ENCODE measurements at places on chromosomes 2 and 18. TPM values are rescaled to one million over a fixed set of nuclear protein-coding genes. Genes with fewer than 3 reads are reported as not detected.

GRCh38 chr18:61388010-61388409 is 54.8 kb downstream of the CDH20 start:
- DNase-seq = no peak

DNA sequence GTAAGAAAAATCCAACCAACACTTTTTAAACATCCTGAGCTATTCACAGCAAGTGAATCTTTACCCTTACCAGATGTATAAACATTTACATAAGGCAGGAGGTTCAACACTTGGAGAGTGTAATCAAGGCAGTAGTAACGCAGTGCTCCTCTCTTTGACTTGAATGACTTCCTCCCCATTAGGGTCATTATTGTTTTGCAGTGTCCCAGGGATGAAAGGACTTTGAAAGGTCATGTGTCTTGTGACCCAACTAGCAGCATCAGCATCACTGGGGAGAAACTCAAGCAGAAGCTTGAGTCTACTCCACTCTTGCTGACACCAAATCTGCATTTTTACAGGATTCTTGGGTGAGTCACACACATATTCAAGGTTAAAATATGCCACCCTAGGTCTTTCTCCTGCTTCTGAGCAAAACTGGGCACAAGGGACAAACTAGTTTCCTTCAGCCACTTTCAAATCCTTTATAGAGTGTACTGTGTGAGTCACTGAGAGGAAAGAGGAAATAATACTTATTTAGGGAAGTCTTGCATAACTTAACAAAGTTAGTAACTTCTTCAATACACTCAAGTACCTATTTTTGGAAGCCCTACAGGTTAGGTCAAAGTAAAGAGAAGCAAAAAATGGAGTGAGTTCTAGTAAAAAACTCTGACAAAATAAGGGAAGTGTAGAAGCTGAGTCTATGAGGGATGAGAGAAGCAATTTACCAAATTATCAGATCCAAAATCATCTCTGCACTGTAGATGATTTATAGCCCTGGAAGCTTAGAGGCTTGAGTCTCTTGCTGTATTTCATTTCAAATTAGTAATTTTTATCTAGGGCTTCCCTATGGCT is 51.0 kb upstream of the EML4 start:
- no peak for DNase-seq

- no peak for DNase-seq
Measured at GRCh38 chr2:73850009-73850408, 21.2 kb downstream of the STAMBP start.

- peak; percentile 68 for DNase-seq
Measured at GRCh38 chr2:201127570-201127969, 11.6 kb downstream of the CFLAR start.

DNA sequence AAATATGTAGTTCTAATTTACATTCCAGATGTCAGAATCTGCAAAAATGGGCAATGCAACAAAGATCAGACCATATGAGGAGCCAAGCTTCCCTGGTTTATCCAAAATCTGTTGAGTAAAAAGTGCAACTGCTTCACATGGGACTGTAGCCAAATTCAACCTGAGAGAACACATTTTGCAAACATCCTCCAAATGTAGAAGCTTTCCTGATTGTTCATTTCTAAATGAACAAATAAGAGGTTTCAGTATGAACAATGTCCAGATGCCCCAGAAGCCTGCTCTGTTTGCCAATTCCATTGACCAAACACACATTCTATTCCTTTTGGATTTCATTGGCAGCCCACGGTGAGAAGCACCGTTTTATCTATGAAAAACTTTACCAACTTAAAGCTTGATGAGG is 117.9 kb upstream of the OSR1 start:
- no peak for DNase-seq

GRCh38 chr2:182584462-182584861 is 131.6 kb upstream of the DNAJC10 start:
- DNase-seq = no peak

GRCh38 chr18:33960417-33960816 is 264.3 kb downstream of the NOL4 start:
- no peak for DNase-seq

GRCh38 chr2:215881582-215881981 is 131.8 kb downstream of the MREG start:
- no peak for DNase-seq

- peak; percentile 20 for DNase-seq
Measured at GRCh38 chr2:176395273-176395854, 126.1 kb downstream of the MTX2 start.

DNA sequence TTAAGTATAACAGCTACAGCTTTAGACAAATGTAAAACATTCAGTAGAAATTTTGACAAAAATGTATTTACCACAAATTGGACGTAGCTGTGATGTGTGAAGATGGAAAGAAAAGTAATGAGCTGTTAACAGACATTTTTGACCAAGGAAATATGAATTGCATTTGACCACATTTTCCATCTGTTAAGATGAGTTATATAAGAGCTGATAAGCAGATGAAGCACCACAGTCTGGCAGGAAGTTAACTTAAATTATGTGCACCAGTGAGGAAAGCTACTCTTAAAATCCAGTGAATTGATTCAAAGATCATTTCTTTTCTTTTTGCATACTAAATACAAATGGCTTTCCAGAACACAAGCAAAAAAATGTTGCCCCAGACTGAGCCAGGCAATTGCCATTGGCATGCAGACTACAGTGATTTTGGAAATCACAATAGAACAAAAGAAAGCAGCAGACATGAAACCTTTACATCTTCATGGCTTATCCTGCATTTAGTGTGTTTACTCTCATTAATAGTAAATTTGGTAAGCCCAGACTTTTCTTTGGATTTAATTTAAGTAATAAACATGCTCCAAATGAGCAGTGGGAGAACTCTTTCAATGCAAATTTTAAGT is 493.7 kb downstream of the TMX3 start:
- no peak for DNase-seq

GRCh38 chr2:10119027-10119325 is 3.6 kb upstream of the RRM2 start:
- DNase-seq = no peak

- no peak for DNase-seq
Measured at GRCh38 chr18:9756933-9757470, 48.9 kb downstream of the RAB31 start.

- no peak for DNase-seq
Measured at GRCh38 chr18:51069885-51070284, 39.9 kb downstream of the SMAD4 start.

DNA sequence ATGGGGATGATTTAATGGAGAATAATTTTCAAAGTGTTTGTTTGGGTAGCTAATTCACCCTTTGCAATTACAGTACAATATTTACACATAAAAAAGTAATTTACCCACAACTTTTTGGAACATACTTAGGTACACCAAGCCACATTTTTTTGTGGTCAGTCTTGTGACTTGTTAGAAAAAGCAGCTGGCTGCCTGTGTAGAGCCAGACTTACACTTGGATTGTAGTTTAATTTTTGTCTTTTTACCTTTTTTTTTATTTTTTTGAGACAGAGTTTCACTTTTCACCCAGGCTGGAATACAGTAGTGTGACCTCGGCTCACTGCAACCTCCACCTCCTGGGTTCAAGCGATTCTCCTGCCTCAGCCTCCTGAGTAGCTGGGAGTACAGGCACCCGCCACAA is 45.4 kb downstream of the RALBP1 start:
- DNase-seq = no peak

- DNase-seq = no peak
Measured at GRCh38 chr2:186645999-186646398, 47.9 kb upstream of the FAM171B start.

DNA sequence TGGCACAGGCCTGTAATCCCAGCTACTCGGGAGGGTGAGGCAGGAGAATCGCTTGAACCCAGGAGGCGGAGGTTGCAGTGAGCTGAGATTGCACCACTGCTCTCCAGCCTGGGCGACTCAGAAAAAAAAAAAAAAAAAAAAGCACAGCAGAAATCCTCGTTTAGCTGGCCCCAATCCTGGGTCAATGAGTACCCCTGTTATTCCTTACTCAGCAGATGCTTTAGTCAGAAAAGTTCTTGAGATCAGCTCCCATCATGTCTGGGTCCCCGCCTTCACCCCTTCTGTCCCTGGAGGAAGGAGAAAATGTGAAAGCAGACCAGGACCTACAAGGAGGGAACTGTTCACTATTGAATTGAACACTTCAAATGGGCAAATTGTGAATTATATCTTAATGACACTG is 16.4 kb upstream of the KCNG3 start:
- DNase-seq = no peak

DNA sequence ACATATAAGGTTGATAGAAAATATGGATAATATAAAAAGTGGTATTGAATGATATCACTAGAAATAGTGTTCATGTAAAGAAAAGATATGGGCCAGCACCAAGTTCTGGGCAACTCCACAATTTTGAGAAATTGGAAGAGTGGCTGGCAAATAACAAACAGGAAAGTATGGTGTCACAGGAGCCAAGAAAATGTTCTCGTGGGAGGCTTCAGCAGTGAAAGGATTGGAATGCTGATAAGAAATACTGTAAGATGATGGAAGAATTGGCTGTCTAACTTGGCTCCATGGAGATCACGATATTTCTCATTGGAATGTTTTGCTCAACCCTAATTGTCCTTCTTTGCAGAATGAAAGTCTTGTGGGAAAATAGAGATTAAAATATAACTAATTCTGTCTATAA is 856.8 kb downstream of the DPP10 start:
- DNase-seq = no peak

DNA sequence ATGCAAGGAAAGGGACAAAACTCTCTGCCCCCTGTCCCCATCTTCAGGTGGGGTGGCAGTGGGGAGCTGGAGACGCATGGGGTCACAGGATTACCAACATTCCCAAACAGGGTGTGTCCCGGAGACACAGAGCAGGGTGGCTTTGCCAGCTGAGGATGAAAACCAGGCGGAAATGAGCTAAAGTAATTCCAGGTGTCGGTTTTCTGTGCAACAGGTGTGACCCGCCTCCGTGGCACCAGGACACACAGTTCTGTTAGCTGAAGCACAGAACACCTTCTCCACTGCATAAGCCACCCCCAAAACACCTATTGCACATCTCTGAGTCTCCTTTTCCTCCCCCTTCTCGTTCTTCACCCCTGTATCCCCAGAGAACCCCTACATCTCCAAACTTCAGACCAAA is 122.7 kb upstream of the GLI2 start:
- DNase-seq = no peak

DNA sequence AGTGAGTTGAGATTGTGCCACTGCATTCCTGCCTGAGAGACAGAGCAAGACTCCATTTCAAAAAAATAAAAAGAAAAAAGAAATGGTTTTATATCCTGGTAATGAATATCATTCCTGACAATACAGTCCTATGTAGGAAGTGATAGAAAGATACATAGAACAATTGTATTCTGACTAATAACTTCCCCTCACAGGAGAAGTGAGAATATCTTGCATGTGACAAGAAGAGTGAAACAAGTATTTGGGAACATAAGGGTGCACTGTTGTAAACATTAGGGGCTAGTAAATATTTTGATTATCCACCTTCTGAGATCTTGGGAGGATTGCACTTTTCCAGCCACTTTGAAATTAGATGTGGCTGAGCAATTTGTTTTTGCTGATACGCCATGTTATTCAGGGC is 40.7 kb downstream of the KLHL14 start:
- DNase-seq = peak; percentile 11

DNA sequence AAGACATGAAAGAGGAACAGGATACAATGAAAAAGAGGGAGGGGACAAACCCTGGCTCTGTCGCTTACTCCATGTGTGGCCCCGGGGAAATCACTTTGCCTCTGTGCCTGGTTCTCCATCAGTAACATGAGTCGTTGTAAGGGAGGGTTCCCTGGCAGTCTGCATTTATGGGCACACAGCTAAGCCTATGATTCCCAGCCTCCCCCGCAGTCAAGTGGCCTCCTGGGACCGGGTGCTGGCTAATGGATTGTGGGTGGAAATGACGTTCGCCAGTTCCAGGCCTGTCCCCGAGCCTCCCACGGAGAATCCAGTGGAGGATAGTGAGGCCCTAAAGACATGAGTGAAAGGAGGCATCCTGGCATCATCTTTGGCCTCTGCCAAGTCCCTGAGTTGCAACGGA is 42.7 kb downstream of the SFXN5 start:
- no peak for DNase-seq

- no peak for DNase-seq
Measured at GRCh38 chr2:172280571-172281361, 146.6 kb upstream of the ITGA6 start.

GRCh38 chr2:128108166-128108565 is 17.2 kb downstream of the UGGT1 start:
- DNase-seq = no peak

GRCh38 chr18:62485684-62486083 is 37.1 kb upstream of the ZCCHC2 start:
- DNase-seq = no peak

Gene LBX2
- 0.39 TPM for total RNA-seq

Gene ZNF2
- 8.1 TPM for total RNA-seq

Gene AMER3
- not detected for total RNA-seq

Gene LDLRAD4
- 6.7 TPM for total RNA-seq

Gene OR6B2
- not detected for total RNA-seq

Gene DTNA
- total RNA-seq = 1.9 TPM

Gene BBS5
- 1.4 TPM for total RNA-seq

Gene IL36B
- total RNA-seq = not detected

Gene KIF1A
- under 0.01 TPM for total RNA-seq

Gene SFT2D3
- 4.9 TPM for total RNA-seq

Gene FAP
- total RNA-seq = 1.3 TPM

Gene KIAA2012
- total RNA-seq = not detected

Gene ZAP70
- total RNA-seq = 0.13 TPM

Gene DCC
- total RNA-seq = not detected

Gene ATG16L1
- 26.6 TPM for total RNA-seq

Gene QPCT
- total RNA-seq = 3.9 TPM

Gene CREG2
- 0.39 TPM for total RNA-seq

Gene PLEKHH2
- under 0.01 TPM for total RNA-seq

Measured in dermis microvascular lymphatic vessel endothelial cell (primary cell).